ENCODE measurements at places on chromosomes 1 and 21.

- DNase-seq, result no peak
These were observed 21.3 kb downstream of the KIAA0040 start for GRCh38 chr1:175171036-175171913.

DNA sequence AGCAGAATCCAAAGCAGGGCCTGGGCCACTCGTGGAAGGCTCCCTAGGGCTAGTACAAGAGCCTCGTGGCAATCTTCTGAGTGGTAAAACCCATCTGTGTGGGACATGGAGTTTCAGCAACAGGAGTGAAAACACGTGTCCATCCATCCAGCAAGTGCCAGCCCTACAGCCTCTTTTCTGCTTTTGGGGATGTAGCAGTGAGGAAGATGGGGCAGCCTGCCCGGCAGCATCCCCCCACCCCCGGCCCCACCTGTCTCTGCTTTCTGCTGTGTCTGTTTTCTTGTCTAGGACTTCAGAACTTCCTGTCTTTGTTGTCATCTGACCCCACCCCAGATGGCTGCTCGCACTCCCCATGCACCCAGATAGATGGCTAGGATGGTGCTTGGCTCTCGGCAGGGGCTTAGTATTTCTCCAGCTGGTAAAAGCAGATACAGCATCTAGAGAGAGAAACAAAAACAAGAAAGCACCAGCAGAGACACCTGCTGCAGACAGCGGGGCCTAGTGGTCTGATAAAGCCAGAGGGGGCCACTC is 1.5 kb downstream of the CPTP start:
- DNase-seq, result no peak

DNA sequence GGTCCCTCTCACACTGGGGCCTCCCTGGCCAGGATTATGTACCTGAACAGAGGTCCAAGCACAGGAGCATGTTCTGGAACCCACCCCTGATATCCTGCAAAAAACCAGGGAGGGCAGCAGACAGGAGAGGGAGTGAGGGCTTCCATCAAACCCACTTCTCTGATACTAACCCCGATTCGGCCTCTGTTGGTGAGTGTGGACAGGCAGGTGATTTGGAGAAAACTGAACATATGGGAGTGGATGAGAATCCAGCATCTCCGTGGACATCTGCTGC is 215.3 kb downstream of the MATN1 start:
- no peak for DNase-seq

GRCh38 chr21:32383812-32384211 is 9.0 kb downstream of the URB1 start:
- no peak for DNase-seq

DNA sequence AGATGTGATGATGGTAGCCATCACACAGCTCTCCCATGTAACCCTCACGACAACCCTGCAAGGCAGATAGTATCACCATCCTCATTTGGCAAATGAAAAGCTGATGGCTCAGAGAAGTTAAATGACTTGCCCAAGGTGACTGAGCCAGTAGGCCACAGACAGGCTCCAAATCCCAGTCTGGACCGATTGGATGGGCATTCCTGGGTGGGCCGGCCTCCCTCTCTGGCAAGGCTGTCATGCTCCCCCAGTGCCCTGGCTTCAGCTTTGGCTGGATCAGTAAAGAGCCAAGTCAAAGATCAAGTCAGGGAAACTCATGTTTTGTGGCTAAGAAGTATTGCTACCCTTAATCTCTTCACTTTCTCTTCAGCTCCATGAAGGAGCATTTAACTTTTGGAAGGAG is 41.2 kb downstream of the CDCP2 start:
- no peak for DNase-seq

- DNase-seq, result no peak
These were observed 6.8 kb downstream of the RRAGC start for GRCh38 chr1:38852780-38853179.

GRCh38 chr1:160823296-160823695 is 27.3 kb downstream of the LY9 start:
- no peak for DNase-seq

DNA sequence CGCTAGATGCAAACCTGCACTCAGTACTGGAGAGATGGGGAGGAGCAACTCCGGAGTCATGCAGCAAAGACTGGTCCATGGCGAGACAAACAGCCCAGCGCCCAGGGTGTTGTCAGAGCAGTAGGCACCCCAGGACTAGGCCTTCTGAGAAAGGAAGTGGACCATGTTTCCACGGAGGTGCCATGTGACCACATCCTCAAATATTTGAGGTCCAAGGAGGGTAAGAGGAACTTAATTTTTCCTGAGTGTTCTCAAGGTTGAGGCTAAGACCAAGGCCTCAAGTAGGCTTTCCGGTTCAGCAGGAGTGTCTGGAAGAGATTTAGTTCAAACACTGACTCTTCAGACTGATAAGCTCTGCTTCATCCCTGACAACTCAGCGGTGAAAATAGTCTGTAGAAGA is 186.2 kb downstream of the RHOU start:
- no peak for DNase-seq

GRCh38 chr1:232196042-232196441 is 433.9 kb downstream of the SIPA1L2 start:
- no peak for DNase-seq

DNA sequence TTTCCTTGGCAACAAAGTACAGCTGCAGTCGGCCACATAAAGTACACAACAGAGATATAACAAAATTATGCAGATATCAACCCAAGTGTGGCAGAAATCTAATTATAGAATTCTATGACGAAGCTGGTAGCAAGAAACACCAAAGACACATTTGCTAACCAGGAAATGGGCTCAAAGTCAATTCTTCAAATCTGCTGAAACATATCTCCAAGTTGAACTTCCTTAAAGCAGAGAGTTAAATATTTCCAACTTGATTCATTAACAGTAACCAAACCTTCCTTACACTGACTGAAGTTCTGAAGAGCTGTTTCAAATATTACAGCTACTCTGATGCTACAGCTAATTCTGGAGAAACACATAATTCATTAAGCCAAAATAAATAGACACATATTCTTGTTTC is 67.6 kb upstream of the SDC3 start:
- no peak for DNase-seq

GRCh38 chr1:219587401-219587800 is 25.5 kb downstream of the ZC3H11B start:
- DNase-seq, result no peak

GRCh38 chr1:243731301-243731891 is 118.6 kb downstream of the AKT3 start:
- no peak for DNase-seq

- DNase-seq, result no peak
These were observed 16.7 kb downstream of the ALX3 start for GRCh38 chr1:110053552-110054428.

DNA sequence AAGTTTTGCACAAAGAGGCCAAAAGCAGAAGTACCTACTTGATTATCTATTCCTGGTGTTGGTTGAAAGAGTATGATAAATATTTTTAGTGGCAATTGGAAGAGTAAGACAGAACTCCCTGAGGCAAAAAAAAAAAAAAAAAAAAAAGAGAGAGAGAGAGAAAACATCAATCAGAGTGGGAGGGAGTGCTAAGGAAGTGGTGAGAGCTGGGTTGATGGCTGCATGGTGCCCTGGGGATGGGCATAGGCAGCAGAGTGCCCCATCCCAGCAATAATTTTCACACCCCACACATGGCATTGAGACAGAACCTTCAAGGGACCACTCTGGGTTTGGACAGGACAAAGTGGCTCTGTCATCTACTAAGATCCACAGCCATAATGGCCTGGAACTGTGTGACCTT is 59.4 kb upstream of the FAM20B start:
- DNase-seq, result no peak

GRCh38 chr1:25996966-25997827 is 666 bp downstream of the PAFAH2 start:
- no peak for DNase-seq

DNA sequence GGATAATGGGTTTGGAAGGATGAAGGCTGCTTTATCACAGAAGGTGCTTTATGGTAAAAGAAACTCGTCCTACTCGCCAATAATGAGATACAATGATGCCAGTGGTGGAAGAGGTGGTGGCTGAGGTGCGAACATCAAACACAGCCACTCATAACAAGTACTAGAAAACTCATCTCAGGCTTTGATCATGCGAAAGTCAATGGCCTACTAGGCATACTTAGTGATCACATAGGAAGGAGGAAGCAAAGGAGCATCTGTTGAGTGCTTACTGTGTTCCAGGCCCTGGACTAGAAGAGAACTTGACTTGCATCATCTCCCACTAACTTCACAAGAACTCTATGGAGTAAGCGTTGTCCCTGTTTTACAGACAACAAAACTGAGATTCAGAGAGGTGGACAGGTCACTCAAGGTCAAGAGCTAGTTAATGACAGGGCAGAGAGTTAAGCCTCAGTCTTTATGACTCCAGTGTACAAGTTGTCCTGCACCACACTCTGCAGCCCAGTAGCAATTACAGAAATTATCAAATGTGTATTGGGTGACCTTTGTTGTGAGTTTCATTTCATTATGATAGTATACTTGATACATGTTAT is 33.6 kb downstream of the RUNX1 start:
- DNase-seq, result no peak

GRCh38 chr1:64508629-64509028 is 38.7 kb downstream of the CACHD1 start:
- no peak for DNase-seq

- no peak for DNase-seq
These were observed 2.4 kb upstream of the CSMD2 start for GRCh38 chr1:34167389-34167788.

DNA sequence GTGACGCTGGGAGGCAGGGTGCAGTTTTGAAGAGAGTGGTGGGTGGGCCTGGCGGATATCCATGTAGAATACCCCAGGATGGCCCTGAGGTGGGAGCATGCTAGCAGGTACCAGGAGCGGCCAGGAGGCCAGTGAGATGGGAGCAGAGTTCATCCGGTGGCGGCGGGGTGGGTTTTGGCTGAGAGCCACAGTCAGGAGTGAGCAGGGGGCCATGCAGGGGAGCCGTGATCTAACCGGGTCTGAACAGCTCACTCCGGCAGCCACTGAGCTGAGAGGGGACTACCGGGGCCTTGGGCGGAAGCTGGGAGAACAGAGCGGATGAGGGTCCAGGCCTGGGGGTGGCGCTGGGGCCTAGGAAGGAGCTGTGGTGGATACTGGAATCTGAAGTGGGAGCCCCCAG is 47.6 kb upstream of the LRP8 start:
- no peak for DNase-seq

Data from COR-L47 (cell line).